Spinal cord (tissue), 10 donors: ENCODE measurements at places on chromosomes 3 and 15. TPM values are rescaled to one million over a fixed set of nuclear protein-coding genes. Genes with fewer than 3 reads are reported as not detected.

ARPP21 gene
- polyA plus RNA-seq, result 58.4 TPM

IGSF11 gene
- polyA plus RNA-seq, result 36.5 TPM

RETNLB gene
- polyA plus RNA-seq, result not detected

SLC9A9 gene
- polyA plus RNA-seq, result 12.0 TPM

HYAL1 gene
- 4.1 TPM for polyA plus RNA-seq

PTH1R gene
- polyA plus RNA-seq, result 12.0 TPM

NKIRAS1 gene
- 53.4 TPM for polyA plus RNA-seq

CCDC13 gene
- 5.9 TPM for polyA plus RNA-seq

ISLR2 gene
- 16.7 TPM for polyA plus RNA-seq

TMEM158 gene
- polyA plus RNA-seq, result 17.4 TPM
